ENCODE measurements at places on chromosomes 4 and X.

DNA sequence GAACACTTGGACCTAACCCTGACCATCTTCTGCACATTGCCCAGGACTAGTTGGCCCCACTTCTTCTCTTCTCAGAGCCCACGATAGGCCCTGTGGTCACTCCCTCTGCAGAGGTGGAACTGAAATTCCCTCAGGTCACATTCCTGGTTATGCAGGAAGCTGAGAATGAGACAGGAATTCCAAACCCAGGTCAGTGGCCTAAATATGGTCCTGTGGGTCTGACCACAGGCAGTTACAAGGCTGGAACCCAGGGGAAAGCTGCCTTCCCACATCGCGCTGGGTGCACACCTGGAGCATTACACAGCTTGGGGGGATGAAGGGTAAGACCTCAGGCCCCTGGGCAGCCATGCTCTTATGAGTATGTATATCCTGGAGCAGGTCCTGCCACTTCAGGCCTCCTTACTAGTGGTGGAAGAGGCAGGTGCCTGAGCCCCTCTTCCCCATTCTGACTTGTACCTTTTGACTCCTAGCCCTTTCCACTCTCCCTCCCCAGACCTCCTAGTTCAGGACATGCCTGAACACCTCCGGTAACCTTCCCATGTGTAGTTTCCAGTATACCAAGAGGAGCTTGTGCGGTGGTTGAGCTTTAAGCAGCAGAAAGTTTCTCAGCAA is 173.5 kb downstream of the ASMT start:
- DNase-seq = no peak

DNA sequence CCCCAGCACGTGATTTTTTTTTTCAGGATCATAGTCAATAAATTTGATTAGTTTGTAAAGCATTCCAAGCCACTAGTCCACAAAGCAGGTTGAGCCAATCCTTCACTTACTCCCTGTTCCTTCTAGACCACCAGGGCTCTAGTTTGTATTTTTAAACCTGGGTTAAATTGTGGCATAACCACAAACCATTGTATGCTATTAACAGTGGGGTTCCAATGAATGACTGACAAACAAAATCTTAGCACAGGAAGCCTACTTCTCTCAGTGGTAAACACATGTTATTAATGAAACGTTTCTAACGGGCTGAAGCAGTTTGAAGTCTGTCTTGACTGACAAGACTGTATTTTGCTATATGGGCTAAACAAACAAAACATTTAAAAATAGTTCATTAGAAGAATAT is 48.6 kb upstream of the GYPA start:
- DNase-seq = no peak

DNA sequence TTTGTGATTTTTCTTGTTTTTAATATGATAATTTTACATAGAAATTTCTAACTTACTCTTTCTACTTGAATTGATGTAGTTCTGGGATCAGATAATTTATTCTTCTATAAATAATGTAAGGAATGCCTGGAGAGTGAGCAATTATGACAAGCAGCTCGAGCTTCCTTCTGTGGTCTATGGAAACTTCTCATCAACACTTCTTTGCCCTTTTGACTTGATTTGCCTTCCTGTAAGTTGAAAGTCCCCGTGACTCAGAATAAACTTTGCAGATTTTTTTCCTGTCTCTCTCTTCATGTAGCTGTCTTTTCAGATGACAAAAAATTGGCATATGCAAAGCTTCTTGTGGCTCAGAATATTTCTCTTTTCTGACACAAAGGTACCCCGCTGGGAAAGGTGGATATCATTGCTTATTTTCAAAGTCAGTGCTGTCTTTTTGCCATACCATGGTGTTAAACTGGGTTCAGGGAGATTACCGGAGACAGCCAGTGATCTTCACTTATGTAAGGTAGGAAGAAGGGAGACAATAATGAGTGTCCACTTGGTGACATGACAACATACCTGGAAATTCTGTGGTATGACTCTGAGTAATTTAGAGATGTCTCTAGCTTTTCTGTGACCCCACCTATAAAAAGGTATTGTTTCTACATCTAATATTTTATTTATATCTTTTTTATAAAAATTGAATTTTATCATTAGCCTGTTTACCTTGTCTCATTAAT is 278.6 kb upstream of the GNPDA2 start:
- DNase-seq = no peak

GRCh38 chrX:71107762-71108360 is 1.3 kb upstream of the CXorf65 start:
- DNase-seq = no peak

GRCh38 chrX:24023972-24024669 is 2.9 kb downstream of the KLHL15 start:
- no peak for DNase-seq

DNA sequence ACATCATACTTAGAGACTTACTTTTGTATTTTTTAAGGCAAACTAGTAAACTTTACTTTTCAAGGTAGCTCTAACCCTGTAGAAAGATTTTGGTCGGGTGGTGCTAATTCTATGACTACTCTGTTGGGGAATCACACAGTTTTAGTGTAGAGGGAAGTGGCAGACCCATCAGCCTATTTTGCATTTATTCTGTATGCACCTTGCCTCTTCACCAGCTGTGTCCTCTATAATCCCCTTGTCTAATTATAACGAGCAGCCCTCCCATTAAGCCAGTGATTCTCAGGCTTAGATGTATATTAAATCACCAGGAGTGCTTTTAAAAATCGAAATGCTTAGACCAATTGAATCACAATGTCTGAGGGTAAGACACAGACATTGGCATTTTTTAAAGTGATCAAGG is 78.1 kb downstream of the GALNT7 start:
- DNase-seq = no peak

DNA sequence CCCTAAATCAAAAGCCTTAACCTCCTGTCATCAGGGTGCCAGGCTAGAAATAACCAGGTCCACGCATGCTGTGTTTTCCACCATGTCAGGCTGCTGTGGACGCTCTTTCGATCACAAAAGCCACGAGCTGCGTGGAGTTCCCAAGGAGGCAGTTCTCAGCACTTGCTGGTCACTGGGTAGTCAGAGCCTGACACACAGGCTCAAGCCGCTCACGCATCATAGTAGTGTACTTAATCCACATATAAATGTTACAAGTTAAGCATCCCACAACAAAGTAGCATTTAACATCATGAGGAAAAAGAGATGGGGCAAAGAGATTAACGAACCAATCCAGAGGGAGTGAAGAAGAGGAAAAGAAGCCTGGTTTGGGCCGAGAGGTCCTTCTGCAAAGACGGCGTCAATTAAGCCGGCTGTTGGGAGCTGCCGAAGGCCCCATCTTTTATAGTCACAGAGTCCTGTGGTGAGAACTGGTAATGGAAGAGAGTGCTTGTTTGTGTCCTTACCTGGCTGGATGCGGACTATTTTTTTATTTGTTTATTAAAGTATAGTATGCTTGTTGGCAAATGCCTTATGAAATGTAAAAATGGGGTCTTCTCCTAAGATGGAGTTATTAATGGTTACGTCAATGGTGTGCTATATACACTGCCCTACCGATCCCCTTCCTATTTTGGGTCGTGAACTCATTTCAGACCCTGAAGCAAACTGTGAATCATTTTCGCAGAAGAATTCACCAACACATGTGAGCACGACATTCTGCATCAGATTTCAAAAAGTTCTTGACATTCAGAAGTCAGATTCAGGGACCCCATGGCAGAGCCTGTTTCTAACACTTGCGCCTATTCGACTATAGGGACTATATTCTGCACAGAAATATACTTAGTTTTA is 675 bp downstream of the PRIMPOL start:
- no peak for DNase-seq

DNA sequence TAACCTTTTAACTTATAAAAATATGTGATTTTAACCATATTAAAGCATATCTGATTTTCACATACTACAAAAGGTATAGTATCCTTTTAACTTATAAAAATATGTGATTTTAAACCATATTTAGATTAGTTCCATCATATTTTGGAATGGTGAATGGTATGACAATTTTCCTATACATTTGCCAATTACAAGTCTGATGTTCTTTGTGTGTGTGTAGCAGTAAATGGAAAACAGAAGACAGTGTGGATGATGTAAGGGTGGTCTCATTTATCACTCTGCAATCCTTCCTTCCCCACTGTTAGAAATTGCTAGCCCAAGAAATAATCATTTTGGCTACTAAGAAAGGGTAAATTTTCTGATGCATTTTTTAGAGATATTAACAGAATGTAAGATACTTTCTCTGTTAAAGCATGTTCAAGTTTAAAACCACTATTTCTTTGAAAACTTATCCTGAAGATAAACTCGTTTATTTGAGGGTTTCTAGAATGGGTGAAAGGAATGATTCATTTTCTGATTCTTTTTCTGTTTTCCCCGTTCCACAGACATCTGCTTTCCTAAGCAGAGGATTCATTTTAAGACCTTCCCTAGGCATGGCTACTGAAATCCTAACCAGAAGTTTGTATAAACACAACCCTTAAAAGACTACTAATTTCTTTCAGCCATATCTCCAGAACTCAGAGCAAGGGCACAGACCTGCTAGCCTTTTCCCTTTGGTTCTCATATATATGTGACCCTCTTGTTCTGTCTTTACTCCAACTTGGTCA is 21.0 kb downstream of the NUDT6 start:
- DNase-seq = no peak

- DNase-seq = no peak
These were observed 71.3 kb upstream of the MED14 start for GRCh38 chrX:40806513-40807220.

GRCh38 chr4:26819478-26820095 is 41.1 kb upstream of the STIM2 start:
- no peak for DNase-seq

DNA sequence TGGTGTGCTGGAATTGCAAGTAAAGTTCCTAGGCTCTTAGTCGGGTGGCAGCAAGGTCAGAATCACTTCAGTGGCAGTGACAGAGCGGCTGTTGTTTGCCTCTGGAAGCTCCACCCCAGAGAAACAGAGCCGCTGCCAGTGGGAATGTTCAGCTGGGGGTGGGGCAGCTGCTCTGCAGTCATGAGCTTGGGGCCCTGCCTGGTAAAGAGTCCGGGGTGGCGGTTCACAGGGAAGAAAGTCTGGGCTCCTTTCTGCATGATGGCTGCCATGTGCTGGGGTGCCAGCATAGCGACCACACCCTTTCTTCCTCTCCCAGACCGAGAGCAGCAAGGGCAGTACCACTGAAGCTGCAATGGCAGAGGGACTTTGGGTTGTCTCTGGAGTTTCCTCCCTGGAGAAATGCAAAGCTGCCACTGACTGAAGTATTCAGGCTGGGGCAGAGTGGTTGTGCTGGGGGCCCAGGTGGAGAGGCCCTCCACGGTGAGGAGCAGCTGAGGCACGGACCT is 108.8 kb upstream of the CENPE start:
- no peak for DNase-seq

- DNase-seq = no peak
These were observed 158.7 kb downstream of the SPRY1 start for GRCh38 chr4:123555233-123555806.

GRCh38 chrX:81729269-81729777 is 527.4 kb downstream of the SH3BGRL start:
- no peak for DNase-seq

- DNase-seq = no peak
These were observed 105.9 kb downstream of the OR13H1 start for GRCh38 chrX:131649741-131650140.

DNA sequence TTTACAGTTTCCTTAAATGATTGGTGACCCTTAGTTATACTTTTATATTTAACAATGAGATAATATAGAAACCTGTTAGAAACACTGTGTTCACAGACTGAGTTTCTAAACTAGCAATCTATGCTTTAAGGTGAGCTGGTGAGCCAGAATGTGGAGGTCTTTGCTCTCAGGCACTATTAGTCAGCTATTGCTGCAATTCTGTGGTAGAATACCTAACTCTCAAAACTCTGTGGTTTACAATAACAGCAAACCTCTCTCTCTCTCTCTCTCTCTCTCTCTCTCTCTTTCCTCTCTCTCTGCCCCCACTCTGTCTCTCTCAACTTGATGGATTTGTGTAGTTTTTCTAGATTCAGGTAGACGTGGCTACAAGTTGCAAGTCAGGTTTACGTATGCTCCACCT is 17.6 kb upstream of the LCORL start:
- DNase-seq = no peak

- no peak for DNase-seq
These were observed 1395.7 kb downstream of the STIM2 start for GRCh38 chr4:28256295-28256694.

DNA sequence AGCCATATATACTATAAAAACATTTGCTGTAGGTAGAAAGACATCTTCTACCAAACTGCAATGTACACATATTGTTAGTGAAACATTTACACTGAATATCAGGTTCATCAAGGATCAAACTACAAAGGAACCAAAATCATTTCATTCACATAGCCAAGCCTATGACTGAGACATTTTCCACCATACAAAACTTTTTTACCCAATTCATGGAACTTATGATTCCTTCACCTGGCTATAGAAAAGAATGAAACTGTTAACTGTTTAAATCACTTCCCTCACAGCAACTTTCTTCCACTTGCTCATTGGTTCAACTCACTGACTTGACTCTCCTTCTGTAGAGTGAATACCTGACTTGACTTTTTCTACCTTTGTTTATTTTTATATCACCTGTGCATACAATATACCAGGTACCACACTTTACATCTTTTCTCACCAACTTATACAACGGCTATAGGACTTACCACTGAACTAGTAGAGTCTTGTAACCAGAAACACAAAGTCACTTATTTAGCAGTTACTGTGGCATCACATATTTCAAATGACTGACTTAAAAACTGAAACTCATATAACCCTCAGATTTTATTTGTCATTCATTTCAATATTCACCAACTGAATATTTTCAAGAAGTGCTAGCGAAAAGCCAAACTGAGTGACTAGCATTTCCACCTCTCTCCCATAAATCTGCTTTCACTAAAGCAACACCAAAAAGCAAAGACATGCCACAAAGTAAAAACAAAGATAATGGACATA is 30.9 kb downstream of the CAMK2D start:
- no peak for DNase-seq

DNA sequence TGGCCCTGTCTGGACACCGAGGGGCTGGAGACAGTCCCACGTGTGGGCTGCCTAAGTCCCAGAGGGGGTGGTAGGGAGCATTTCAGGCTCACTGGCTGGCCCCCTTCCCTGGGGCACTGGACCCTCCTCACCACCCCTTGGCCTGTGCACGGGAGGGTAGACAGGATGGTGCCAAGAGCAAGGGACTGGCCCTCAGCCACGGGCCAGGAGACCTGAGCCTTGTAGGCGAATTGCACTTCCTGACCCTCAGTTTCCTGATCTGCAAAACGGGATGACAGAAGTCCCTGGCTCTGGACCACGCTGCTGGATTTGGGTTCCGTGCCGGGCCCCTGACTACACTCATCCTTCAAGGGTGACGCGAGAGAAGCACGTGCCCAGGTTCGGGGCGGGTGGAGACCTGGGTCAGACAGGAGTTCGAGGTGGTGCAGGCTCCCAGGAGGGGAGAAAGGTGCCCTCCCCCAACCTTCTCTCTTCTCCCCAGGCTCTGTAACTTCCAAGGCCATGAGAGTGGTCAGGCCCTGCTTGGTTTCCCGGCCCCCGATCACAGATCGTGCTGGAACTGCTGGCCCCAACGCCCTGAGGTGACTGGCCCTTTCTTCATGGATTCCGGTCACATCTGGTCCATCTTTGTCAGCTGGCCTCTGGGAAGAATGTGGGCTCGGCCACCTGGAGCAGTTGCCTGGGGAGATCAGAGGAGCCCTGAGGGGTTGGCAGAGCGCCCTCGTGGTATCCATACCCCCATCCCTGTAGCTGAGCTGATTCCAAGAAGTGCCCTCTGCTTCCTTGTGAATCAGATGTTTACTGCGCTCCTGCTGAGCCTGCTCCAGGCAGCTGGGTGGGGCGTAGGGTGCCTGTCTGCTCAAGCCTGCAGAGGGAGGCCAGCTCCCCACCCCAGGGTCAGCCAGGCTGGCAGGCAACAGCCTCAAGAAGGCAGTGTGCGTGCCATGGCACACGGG is 3.3 kb downstream of the SH3BP2 start:
- DNase-seq = no peak

- no peak for DNase-seq
These were observed 51.9 kb upstream of the IRF2 start for GRCh38 chr4:184526228-184526627.
